Kidney epithelial cell (primary cell): ENCODE measurements at places on chromosomes 7 and 10.

DNA sequence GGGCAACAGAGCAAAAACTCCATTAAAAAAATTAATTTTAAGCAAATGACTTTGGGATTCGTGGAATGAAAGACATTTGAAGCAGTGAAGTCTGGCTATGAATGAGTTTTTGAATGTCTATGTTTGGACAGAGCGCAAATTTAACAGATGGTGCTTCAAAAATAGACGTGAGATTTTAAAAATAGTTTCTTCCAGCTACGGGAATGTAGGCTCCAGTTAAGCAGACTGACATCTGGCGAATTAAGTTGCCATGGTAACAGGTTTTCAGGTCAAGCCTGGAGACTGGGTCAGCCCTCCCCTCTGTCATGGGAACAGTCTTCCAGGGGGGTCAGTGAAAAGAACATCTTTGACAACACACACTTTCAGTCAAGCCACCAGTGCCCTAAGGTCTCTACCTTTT is 62.0 kb downstream of the MYOF start:
- DNase-seq = no peak

GRCh38 chr7:2837496-2837895 is 6.6 kb downstream of the GNA12 start:
- no peak for DNase-seq

DNA sequence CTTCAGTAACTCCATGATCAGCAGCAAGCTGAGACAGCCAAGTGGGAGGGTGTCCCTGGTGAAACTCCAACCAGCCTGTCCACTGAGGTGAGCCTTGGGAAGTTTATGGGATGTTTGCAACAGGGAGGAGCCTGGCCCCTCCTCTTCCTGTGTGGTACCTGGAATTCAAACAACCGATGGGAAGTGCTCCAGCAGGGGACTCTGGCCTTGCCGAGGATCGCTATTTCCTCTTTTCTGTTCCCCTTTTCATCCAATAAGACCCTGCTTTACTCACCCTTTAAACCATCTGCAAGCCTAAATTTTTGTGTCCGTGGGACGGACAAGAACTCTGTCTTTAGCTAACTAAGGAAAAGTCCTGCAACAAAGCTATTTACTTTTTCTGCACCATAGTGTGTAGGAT is 491.1 kb upstream of the ZMIZ1 start:
- no peak for DNase-seq

DNA sequence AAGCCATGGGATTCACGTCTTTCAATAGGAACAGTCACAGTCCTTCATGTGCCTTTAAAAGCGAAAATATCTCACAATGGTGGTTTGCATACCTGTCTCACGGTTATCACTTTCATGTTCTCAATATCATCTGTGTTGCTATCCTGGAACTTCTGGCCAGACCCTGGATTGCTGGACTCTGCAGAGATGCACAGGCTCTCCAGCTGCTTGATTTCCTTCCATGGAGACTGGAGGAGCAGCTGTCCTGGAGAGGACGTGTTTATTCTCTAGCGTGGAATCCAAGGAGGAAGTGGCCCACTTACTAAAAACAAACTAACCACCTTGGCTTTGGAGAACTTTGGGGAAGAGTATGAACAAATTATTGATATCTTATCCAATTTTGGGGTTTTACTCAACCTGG is 16.5 kb downstream of the BTBD16 start:
- no peak for DNase-seq

GRCh38 chr10:101285519-101286070 is 56.3 kb upstream of the LBX1 start:
- DNase-seq = no peak

GRCh38 chr7:149552799-149553198 is 55.2 kb upstream of the ZNF746 start:
- no peak for DNase-seq

GRCh38 chr10:74507951-74508350 is 318.4 kb upstream of the KAT6B start:
- DNase-seq = no peak

GRCh38 chr7:135151132-135151531 is 3.3 kb downstream of the TMEM140 start:
- DNase-seq = no peak

DNA sequence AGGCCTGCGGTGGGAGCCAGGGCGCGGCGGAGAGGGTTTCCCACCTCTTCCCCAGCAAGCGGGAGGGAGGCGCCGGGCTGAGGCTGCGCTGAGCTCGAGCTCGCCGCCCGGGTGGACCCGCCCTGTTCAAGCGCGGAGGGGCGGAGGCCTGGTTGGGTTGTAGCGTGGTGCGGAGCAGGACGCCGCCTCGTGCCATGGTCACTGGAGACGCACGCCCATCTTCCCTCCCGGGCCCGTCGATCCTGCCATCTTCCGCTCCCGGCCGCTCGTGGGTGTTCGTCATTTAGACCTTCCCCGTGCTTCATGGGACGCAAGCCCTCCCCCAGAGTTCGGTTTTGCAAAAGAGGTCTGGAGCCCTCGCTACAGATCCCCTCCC is 9.3 kb upstream of the EN2 start:
- no peak for DNase-seq

- no peak for DNase-seq
Measured at GRCh38 chr10:71850021-71850742, 869 bp downstream of the PSAP start.

- DNase-seq = no peak
Measured at GRCh38 chr7:120941064-120941463, 9.5 kb upstream of the ING3 start.

DNA sequence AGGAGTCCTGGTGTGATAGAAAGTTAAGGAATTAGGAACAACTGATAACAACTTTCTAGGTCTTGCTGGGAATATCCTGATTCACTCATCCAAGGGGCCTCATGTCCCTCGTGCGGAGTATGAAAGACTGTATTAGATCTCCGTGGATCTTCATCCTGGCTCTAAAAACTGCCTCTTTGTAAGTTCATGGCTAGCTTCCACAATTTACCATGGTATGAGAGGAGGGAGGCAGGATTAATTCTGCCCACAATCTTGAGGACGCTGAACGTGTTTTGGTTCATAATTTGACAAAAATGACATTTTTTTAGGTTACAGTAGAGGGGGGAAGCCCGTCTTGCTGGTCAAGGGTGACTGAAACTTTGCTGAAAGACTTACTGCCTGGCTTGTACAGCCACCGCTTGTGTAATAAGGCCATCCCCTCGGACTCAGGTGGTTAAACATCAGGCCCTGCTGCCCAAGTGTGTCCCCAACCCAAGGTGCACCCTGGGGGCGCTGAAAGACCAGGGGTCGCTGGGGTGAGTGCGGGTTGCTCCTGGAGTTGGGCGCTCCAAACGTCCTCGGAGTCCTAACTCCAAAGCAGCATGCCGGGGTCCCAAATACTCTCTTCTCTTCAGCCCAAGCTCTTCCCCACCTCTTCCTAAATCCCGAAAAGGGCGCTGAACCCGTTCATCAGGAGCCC is 733 bp downstream of the HIBADH start:
- DNase-seq = no peak

GRCh38 chr10:43259213-43259991 is 7.5 kb downstream of the RASGEF1A start:
- no peak for DNase-seq

- no peak for DNase-seq
Measured at GRCh38 chr10:59190332-59190731, 13.9 kb downstream of the PHYHIPL start.

DNA sequence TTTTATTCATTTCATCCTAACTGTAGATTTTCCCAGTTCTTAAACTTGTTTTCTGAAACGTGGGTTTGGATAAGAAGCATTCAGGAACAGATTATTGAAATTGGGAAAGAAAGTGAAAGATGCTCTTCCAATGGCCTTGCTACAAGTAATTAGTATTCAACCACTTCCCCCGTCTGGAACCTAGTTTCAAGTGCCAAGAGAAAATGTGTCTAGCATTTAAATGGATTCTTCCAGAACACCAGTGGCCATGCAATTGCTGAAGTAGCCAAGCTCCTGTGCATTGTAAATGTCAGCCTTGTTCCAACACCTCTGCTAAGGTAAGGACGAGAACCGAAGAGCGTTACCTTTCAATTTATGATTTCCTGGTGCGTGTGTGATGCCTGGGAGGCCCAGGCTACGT is 68.2 kb downstream of the PFKFB3 start:
- DNase-seq = no peak

DNA sequence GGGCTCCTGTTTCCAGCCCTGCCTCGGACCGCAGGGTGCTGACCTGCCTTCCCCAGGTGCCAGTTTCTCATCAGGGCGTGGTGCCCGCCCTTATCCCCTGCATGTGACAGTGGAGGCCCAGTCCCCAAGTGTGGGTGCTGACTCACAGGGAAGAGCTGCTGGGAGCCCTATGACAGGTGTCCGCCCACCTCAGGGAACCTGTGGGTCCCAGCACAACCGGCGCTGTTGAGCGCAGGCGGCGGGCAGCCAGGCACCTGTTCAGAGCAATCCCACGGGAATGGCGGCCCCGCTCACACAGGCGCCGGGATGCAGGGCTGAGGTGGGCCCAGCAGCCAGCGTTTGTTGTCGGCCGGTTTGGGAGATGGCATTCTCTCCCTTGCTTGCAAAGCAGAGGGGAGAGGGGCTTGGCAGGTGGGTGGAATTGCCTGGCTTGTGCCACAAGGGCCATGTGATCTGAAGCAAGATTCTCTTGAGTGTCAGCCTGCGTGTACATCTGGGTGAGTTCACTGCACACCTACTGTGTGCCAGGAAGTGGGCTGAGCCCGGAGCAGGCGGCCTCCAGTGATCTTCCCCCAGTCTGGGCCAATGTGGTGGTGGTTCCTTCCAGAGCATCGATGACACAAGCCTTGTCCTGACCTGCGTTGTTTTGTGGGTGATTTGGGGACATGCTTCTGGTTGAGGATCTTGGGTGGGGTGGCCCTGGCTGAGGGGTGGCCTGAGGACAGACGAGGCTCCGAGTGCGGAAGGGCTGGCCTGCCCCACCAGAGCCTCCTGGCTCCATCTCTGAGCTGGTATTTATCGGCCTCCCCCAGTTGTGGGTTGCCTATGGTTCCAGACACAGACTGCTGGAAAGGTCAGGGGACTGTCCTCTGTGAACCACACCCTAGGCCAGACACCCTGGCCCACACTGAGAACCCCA is 2.4 kb downstream of the PWWP2B start:
- no peak for DNase-seq

DNA sequence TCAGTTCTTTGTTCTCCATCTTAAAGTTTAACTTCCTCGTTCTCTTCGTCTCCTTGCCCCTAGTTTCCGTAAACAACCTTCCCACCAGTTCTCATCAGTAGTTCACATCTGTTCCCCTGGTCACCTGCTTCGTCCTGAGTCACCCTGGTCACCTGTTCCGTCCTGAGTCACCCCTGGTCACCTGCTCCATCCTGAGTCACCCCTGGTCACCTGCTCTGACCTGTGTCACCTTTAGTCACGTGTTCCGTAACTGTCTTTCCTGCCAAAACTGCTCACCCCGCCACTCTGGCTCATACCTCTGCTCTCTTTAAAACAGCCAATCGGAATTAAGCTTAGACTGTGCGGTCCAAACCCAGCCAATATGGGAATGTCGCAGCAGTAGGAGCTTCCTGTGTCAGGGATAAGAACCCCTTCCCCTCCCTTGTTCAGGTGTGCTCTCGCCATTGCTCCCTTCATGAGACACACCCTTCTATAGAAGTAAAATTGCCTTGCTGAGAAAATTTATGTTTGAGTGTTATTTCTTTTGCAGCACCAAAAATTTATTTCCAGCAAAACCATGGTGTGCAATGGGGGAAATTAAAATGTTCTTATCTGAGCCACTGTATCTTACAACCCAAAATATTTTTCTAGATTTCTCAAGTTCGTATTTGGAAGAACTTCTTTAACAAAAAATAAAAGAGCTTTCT is 112.2 kb downstream of the VIM start:
- no peak for DNase-seq
